GM12878 (cell line): ENCODE measurements at places on chromosomes 4 and X.

DNA sequence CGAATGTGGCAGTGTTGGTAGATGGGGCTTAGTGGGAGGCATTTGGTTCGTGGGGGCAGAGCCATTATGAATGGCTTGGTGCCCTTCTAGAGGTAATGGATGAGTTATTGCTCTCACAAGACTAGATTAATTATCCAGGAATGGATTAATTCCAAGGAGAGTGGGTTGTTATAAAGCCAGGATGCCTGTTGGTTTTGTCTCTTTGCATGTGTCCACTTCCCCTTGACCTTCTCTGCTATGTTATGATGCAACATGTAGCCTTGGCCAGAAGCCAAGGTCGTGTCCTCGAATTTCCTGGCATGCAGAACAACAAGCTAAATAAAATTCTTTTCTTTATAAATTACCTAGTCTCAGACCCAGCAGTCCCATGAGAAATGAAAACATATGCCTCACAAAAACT is 111.2 kb upstream of the PLS3 start:
- no peaks in the 10 kb centered on the region for H3K36me3 ChIP-seq
- no peaks in the 10 kb centered on the region for H3K4me1 ChIP-seq
- DNase-seq: no peak

- no peaks in the 10 kb centered on the region for H3K4me1 ChIP-seq
- no peak for DNase-seq
- H3K27me3 ChIP-seq: no peaks in the 10 kb centered on the region
Measured at GRCh38 chr4:52260514-52261210, 209.6 kb downstream of the SPATA18 start.

- H3K36me3 ChIP-seq: no peaks in the 10 kb centered on the region
- H3K4me1 ChIP-seq: no peaks in the 10 kb centered on the region
- H3K27me3 ChIP-seq: no peaks in the 10 kb centered on the region
- no peak for DNase-seq
- H3K27ac ChIP-seq: no peak overlapping the region
- no peak overlapping the region for H3K4me3 ChIP-seq
Measured at GRCh38 chrX:38939067-38939466, 137.8 kb downstream of the MID1IP1 start.

DNA sequence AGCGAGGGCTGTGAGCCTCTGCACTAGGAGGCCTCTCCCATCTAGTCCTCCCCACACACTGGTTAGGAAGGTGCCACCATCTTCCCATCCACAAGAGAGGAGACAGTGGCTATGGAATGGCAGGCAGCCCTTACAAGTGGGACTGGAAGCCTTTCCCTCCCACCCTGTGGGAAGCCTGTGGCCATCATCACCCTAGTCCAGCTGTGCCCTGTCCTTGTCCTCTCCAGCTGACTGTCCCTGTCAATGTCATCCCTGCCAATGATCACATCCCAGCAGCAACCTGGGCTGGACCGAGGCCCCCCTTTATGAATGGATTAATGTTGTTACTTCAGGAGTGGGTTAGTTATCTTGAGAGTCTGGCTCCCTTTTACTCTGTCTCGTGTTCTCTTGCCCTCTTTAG is 52.8 kb downstream of the NYX start:
- H3K27me3 ChIP-seq: no peaks in the 10 kb centered on the region
- H3K4me1 ChIP-seq: no peaks in the 10 kb centered on the region
- H3K36me3 ChIP-seq: no peaks in the 10 kb centered on the region
- H3K27ac ChIP-seq: no peak overlapping the region

GRCh38 chr4:24497221-24497620 is 87.1 kb downstream of the DHX15 start:
- no peak overlapping the region for H3K4me3 ChIP-seq
- no peaks in the 10 kb centered on the region for H3K36me3 ChIP-seq
- no peaks in the 10 kb centered on the region for H3K4me1 ChIP-seq
- H3K27ac ChIP-seq: no peak overlapping the region

- no peak overlapping the region for H3K4me3 ChIP-seq
- no peak for DNase-seq
- no peaks in the 10 kb centered on the region for H3K4me1 ChIP-seq
Measured at GRCh38 chr4:159698336-159698735, 595.5 kb downstream of the RAPGEF2 start.

- H3K27ac ChIP-seq: no peak overlapping the region
- no peak overlapping the region for H3K4me3 ChIP-seq
- H3K36me3 ChIP-seq: peaks cover 8% of the 10 kb centered on the region; the same call in 1 of the 2 replicates
Measured at GRCh38 chr4:1992468-1993168, 16.2 kb downstream of the NELFA start.

DNA sequence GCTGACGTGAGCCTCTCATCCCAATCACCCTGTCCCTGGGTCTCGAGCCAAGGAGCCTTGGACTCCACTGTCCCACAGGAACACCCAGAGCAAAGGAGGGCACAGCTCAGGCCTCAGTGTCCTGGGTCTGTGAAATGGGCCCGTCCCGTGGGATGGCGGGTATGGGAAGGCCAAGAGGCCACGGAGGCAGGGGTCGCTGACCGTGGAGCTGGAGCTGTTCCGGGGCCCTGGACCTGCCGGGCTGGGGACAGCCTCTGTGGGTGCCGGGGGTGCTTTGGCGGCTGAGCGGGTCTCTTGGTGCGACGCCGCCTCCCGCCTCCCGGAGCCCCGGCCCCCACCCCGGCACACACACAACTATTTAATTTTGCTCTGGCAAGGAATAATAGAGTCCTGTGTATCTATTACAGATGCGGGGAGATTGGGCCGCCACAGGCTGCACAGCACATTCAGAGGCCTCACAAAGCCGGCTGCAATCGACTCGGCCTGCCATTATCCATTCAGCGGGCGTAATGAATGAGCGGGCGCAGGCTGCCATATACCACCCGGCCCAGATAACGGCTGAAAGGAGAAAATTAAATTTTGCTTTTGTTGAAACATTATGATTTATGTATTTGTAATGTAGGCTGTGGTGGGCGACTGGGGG is 83.9 kb upstream of the NKX1-1 start:
- no peak for DNase-seq
- no peak overlapping the region for H3K27ac ChIP-seq
- no peaks in the 10 kb centered on the region for H3K27me3 ChIP-seq
- no peak overlapping the region for H3K4me3 ChIP-seq

DNA sequence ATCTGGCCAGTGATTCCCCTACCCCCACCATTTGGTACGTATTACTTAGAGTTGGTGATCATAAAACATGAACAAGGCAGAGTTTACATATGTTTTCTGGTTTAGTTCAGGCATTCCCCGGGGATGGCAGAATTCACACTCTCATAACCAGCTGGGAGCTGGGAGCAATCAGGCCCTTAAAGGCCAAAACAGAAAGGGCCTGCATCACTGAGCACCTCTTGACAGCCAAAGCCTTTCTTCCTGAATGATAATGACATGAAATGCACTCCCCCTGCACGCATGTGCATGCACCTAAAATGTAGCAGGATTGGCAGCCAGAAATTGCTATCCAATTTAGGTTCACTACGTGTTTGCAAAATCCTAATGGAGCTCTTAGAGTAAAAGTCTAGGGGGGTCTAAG is 235.4 kb downstream of the GPC3 start:
- no peaks in the 10 kb centered on the region; the same call in 1 of the 2 replicates for H3K27me3 ChIP-seq
- no peak overlapping the region for H3K4me3 ChIP-seq
- no peaks in the 10 kb centered on the region for H3K4me1 ChIP-seq
- no peaks in the 10 kb centered on the region for H3K36me3 ChIP-seq
- no peak for DNase-seq

DNA sequence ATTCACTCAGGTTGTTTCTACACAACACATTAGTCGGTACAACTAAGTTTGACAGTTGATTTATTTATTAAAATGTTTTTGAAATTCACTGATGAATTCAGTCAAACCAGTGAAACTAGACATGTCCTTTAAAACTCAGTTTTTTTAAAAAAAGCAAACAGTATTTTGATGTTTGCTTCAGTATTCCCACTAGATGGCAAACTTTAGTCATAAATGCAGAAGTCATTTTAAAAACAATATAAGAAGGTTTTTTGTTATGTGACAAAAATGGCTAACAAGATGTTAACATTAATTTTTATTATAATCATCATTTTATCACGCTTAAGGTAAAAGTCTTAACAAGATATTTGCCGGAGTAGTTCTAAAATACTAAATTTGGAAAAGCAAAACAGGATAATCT is 1337.8 kb upstream of the DIAPH2 start:
- H3K27ac ChIP-seq: no peak overlapping the region
- H3K4me3 ChIP-seq: no peak overlapping the region
- no peaks in the 10 kb centered on the region for H3K4me1 ChIP-seq
- no peak for DNase-seq

- H3K36me3 ChIP-seq: no peaks in the 10 kb centered on the region
- H3K27me3 ChIP-seq: no peaks in the 10 kb centered on the region
- H3K27ac ChIP-seq: no peak overlapping the region
- H3K4me1 ChIP-seq: no peaks in the 10 kb centered on the region
Measured at GRCh38 chr4:59175617-59176016, 2024.5 kb upstream of the ADGRL3 start.

DNA sequence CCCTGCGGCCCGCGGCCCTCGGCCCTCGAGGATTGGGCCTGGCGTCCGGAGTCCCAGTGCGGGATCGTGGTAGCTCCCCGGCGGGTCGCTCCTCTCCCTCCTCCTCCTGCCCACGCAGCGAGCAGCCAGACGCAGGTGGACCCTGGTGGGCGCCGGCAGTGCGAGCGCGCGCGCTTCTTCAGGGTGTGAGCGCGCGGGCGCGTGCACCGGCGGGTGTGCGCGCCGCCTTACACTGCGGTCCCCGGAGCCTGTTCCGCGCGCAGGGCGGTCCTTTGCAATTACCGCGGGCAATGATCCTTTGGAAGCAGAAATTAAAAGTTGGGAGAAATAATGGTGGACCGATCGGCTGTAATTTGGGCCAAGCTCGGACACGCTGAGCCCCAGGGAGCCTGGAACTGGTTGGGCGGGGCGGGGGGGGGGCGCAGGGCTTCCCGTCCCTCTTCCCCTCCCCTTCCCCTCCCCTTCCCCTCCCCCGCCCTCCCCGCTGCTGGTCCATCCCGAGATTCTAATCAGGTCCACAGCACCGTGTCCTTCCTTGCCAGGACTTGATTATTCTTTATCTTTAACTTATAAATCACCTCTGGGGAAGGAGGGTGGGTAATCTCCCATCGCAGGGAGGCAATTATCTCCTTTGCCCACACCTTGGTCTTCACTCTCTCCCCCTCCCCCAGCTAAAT is 1.6 kb upstream of the NKX1-1 start:
- no peak for DNase-seq
- H3K36me3 ChIP-seq: no peaks in the 10 kb centered on the region
- H3K27ac ChIP-seq: no peak overlapping the region

GRCh38 chrX:17913801-17914200 is 52.7 kb upstream of the RAI2 start:
- no peaks in the 10 kb centered on the region for H3K36me3 ChIP-seq
- H3K4me3 ChIP-seq: no peak overlapping the region
- no peaks in the 10 kb centered on the region; the same call in 1 of the 2 replicates for H3K27me3 ChIP-seq

DNA sequence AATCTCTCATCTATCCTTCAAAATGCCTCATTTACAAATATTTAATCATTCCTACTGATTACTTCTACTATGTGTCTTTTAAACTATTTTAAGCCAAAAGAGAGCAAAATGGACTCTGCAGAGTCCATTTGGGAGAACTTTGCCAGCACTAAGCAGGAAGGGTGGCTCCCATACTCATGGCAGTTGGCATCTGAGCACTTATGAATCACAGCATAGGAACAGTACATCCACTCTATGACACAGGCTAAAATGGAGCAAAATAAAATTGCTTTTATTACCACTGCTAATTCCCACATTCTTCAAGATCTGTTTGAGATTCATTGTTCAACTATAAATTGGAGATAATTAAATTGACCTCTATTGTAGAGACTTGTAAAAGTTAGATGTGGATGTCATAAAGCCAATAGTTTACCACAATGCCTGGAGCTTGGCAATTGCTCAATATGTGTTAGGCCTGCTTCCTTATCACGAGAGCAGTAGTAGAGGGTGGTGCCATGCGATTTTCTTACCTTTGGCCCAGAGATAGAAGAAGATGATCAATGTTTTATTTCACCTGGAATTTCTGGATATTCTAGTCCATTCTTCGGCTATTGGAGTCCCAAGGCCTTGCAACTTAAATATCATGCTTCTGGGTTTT is 19.1 kb downstream of the HPGD start:
- no peaks in the 10 kb centered on the region; the same call in 1 of the 2 replicates for H3K27me3 ChIP-seq
- H3K4me1 ChIP-seq: no peaks in the 10 kb centered on the region
- no peaks in the 10 kb centered on the region for H3K36me3 ChIP-seq
- no peak for DNase-seq

- H3K4me3 ChIP-seq: no peak overlapping the region
- H3K27ac ChIP-seq: no peak overlapping the region
- no peaks in the 10 kb centered on the region for H3K36me3 ChIP-seq
Measured at GRCh38 chr4:84481077-84481859, 17.8 kb downstream of the NKX6-1 start.

GRCh38 chrX:10526451-10526850 is 93.9 kb downstream of the MID1 start:
- H3K4me1 ChIP-seq: no peaks in the 10 kb centered on the region
- H3K27me3 ChIP-seq: no peaks in the 10 kb centered on the region
- no peaks in the 10 kb centered on the region for H3K36me3 ChIP-seq
- no peak for DNase-seq
- no peak overlapping the region for H3K27ac ChIP-seq

DNA sequence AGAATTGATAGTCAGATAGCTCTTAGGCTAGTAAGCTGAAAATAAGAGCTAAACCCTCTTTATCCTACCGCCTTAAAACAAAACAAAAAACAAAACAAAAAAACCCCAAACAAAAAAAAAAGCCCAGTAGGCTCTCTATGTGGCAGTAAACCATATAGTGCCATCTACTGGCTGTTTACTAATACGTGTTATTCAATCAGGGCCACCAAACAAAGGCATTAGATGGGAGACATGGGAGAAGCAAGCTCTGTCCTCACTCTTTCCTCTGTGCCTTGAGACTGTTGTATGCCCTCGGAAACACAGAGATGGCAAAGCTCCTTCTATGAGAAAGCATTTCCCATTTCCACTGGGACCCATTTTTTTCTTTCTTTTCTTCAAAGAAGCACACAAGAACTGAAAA is 148.8 kb upstream of the MID1 start:
- DNase-seq: no peak
- H3K4me3 ChIP-seq: no peak overlapping the region
- no peak overlapping the region for H3K27ac ChIP-seq
- no peaks in the 10 kb centered on the region for H3K27me3 ChIP-seq

GRCh38 chr4:139501117-139501516 is 47.2 kb downstream of the RAB33B start:
- no peaks in the 10 kb centered on the region for H3K4me1 ChIP-seq
- H3K4me3 ChIP-seq: no peak overlapping the region
- no peak for DNase-seq
- no peak overlapping the region for H3K27ac ChIP-seq

GRCh38 chr4:2071912-2072867 is 13.1 kb downstream of the NAT8L start:
- H3K4me1 ChIP-seq: no peaks in the 10 kb centered on the region
- DNase-seq: no peak
- H3K27me3 ChIP-seq: no peaks in the 10 kb centered on the region
- no peak overlapping the region for H3K4me3 ChIP-seq
- H3K27ac ChIP-seq: no peak overlapping the region
